ENCODE measurements at places on chromosomes 4 and X.

DNA sequence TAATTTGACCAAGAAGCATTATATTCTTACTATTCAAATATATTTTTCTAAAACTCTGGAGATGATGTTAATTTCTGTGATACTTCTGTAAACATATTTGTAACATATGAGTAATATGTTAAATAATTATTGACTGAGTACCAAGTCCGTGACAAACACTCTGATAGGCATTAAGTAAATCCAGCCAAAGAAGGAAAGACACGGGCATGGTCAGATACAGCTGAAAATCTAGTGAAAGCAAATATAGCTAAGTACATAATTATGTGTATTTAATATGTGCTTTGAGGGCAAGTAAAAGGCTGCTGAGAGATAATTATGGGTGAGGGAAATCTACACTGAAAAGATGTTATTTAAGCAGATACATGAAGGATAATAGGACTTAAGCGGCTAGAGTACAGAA is 1263.6 kb upstream of the ADGRL3 start:
- no peak for DNase-seq

DNA sequence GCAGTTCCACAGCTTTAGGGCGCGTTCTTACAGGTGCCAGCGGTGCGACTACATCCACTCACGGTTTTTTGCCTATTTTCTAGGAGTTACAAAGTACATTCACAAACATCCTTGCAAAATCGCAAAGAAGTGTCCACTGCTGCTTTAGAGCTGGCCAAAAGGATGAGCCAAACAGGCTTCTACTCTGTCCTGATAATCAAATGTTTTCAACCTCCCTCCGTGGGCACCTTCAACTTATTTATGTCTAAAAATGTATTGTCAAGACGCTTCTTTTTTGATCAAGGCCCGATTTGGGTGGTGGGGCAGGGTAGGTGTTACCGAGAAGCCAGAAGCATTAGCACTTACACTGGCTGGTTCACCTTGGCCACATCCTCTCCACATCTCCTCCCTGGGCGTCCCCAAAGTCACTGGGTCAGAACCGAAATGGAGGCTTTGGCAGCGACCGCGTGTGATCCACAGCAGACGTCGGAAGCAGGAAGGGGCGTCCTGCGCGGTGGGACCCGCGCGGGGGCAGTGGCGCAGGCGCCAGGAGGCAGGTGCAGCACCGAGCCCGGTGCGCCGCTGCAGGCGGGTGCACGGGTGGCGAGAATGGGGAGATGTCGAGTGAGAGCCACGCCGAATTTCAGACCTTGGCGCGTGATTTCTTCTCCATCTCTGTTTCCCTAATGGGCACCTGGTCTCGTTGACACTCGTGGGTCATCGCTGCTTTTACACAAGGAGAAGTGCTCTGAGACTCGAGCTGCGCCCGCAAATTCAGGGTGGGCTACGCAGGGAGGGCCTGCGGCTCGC is 16.9 kb downstream of the NKX3-2 start:
- DNase-seq = no peak

DNA sequence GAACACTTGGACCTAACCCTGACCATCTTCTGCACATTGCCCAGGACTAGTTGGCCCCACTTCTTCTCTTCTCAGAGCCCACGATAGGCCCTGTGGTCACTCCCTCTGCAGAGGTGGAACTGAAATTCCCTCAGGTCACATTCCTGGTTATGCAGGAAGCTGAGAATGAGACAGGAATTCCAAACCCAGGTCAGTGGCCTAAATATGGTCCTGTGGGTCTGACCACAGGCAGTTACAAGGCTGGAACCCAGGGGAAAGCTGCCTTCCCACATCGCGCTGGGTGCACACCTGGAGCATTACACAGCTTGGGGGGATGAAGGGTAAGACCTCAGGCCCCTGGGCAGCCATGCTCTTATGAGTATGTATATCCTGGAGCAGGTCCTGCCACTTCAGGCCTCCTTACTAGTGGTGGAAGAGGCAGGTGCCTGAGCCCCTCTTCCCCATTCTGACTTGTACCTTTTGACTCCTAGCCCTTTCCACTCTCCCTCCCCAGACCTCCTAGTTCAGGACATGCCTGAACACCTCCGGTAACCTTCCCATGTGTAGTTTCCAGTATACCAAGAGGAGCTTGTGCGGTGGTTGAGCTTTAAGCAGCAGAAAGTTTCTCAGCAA is 173.5 kb downstream of the ASMT start:
- no peak for DNase-seq

GRCh38 chrX:17527922-17528321 is 152.9 kb downstream of the NHS start:
- DNase-seq = no peak

DNA sequence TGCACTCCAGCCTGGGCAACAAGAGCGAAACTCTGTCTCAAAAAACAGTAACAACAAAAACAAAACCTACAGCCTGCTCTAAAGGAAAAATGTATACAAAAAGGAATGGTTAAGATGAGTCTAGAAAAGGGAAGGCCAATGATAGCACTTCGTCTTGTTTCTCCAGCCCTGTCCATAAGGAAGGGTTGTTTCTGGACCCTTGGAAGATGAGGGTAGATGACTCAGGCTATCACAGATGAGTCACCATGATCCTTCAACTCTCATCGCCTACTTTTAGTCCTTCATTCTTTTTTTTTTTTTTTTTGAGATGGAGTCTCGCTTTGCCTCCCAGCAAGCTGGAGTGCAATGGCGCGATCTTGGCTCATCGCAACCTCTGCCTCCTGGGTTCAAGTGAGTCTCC is 8.8 kb downstream of the PLA2G12A start:
- DNase-seq = peak; percentile 20

- DNase-seq = peak; percentile 53
Measured at GRCh38 chr4:185541251-185541727, 6.0 kb upstream of the PDLIM3 start.

DNA sequence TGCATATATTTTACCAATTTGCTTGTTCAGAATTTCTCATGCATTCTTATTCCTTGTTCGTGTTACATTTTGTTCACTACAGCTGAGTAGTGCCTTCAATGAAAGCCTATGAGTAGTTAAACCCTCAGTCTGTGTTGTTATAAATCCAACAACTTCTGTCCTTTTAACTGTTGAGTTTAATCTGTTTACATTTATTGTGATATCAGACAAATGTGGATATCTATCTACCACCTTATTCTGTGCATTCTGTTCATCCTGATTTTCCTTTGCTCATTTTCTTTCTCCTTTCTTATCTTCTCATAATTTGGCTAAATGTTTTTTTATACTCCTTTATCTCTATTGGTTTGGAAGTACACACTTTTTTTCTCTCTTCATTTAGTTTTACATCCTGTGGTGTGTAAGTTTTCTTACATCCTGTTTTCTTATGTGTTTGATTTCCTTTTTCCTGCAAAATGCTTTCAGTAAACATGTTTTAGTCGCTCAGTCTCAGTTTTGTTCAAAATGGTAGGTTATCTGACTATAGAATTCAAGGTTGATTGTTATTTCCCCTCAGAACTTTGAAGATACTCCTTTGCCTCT is 54.2 kb downstream of the CASP6 start:
- DNase-seq = no peak

GRCh38 chr4:2848449-2848848 is 4.8 kb downstream of the ADD1 start:
- peak; percentile 58 for DNase-seq

DNA sequence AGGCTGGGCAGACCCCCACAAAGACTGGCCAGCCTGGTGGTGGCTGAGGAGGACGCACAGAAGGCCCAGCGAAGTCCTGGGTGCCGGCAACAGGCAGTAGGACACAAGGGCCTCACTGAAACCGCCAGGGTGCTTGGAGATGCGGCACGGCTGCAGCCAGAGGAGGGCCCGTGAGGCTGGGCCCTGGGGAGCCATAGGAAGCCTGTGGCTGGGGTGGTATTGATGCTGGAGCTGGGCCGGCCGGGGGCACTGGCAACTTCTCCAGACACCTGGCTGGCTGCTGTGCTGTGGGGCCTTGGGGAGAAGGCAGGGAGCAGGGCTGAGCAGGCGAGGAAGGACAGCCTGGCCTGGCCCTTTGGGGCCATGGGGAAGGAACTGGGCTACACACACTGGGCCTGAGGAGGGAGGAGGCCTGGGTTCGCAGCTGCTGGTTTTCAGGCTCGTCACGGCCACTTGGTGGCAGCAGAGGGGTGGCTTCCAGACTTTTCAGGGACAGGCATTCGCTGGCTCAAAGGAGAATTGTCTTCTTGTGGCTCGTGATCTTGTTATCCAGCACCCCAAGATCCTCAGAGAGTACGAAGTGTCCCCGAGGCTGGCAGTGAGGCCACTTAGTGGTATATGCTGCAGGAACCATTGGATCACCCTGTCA is 37.2 kb downstream of the ATP2B3 start:
- peak; percentile 41 for DNase-seq

GRCh38 chrX:94400488-94400887 is 726.5 kb downstream of the FAM133A start:
- no peak for DNase-seq

DNA sequence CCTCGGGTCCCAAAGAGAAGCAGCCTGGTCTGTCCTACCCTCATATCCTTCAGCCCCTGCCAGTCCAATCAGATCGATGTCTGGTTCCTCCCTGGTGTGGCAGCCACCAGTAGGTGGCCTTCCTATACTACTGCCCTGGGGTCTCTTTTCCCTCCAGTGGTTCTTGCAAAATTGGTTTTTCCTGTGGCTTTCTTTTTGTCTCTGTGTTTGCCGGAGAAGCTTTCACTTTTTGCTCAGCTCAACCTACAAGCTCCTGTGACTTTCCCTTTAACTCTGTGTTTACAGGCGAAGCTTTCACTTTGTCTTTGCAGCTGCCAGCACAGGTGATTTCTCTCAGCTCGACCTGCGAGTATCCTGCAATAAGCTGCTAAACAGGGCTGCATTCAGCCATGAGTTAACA is 46.8 kb downstream of the UGT2A3 start:
- no peak for DNase-seq

- DNase-seq = no peak
Measured at GRCh38 chr4:183416879-183417755, 27.3 kb upstream of the CDKN2AIP start.

- no peak for DNase-seq
Measured at GRCh38 chr4:188196134-188196735, 57.0 kb downstream of the TRIML1 start.

DNA sequence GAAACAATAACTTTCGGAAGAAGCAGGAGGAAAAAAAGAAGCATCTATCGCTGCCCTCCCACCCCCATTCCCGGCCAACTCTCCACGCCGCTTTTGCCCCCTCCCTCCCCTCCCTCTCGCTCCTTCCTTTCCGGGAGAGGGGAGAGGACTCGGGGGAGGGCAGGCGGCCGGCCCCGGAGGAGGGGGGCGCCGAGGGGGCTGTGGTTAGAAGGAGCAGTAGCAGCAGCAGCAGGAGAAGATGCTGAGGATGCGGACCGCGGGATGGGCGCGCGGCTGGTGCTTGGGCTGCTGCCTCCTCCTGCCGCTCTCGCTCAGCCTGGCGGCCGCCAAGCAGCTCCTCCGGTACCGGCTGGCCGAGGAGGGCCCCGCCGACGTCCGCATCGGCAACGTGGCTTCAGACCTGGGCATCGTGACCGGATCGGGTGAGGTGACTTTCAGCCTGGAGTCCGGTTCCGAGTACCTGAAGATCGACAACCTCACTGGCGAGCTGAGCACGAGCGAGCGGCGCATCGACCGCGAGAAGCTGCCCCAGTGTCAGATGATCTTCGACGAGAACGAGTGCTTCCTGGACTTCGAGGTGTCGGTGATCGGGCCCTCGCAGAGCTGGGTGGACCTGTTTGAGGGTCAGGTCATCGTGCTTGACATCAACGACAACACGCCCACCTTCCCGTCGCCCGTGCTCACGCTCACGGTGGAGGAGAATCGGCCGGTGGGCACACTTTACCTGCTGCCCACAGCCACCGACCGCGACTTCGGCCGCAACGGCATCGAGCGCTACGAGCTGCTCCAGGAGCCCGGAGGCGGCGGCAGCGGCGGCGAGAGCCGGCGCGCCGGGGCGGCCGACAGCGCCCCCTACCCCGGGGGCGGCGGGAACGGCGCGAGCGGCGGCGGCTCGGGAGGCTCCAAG is 1.3 kb downstream of the PCDH7 start:
- peak; percentile 57 for DNase-seq

GRCh38 chr4:139300431-139301112 is 733 bp upstream of the NAA15 start:
- DNase-seq = peak; percentile 65

DNA sequence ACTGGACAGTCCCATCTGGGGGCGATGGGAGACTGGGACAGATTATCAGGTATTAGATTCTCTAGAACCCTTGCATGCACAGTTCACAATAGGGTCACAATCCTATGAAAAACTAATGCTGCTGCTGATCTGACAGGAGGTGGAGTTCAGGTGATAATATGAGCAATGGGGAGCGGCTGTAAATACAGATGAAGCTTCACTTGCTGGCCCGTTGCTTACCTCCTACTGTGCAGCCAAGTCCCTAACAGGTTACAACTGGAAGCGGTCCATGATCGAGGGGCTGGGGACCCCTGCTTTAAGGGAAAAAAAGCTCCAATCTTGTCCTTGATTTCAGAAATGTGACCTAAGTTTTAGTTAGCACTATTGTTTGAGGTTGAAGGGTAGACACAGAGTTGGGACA is 175.2 kb downstream of the ZNF330 start:
- DNase-seq = no peak

GRCh38 chr4:186644311-186644638 is 79.4 kb downstream of the FAT1 start:
- DNase-seq = no peak

DNA sequence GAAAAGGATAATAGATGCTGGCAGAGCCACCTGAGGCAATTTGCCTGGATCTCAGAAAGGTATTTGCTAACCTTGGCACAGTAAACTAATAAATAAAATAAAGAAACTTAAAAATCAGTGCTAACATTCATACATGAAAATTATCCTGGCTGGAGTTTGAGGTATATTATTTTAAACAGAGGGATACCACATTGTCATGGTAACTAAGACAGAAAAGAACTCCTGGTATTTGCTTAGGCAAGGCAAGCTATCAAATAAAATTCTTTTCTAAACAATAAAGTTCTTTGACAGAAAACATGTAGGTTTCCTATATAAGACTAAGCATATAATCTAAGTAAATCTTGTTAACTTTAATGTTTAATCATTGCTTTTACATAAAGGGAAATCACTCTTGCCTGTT is 218.8 kb downstream of the MAGEB17 start:
- peak; percentile 15 for DNase-seq

DNA sequence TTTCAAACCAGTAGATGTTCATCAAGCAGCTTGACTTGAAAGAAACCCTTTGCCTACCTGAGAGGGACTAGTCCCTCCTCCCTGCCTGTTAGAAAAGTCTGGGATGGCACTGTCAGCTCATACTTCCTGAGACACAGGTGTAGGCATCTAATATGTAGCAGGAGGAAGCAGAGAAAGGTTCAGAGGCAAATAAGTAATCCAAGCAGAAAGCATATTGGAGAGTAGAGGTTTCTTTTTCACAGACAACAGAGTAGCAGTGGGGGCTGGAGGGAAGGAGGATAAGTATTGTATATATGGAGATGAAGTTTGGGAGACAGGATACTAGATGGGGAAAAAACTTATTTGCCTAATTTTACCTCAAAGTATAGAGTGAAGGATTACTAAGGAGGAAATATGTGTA is 81.5 kb downstream of the FNIP2 start:
- DNase-seq = no peak

- DNase-seq = no peak
Measured at GRCh38 chrX:125203737-125204578, 115.7 kb upstream of the TEX13C start.

- DNase-seq = peak; percentile 9
Measured at GRCh38 chr4:98385831-98386230, 124.6 kb downstream of the RAP1GDS1 start.
